ENCODE measurements at places on chromosomes 5 and 9. TPM values are rescaled to one million over a fixed set of nuclear protein-coding genes. Genes with fewer than 3 reads are reported as not detected.

DNA sequence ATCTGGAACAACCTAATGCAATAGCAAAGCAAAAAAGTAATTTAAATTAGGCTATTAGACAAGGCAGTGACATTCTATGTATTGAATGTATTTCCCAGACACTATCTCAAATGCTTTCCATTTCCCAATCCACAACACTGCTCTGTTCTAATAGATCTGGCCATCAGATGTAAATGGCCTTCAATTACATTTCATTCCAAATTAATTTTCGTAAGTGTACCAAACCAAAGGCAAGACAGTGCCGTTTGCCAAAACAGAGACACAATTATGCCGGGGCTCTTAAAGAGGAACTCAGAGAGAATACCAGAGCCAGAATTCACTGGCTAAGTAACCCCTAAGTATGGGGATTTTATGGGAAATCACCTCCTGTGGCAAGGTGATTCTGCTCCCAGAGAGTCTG is 63.1 kb downstream of the GNAQ start:
- DNase-seq = no peak

DNA sequence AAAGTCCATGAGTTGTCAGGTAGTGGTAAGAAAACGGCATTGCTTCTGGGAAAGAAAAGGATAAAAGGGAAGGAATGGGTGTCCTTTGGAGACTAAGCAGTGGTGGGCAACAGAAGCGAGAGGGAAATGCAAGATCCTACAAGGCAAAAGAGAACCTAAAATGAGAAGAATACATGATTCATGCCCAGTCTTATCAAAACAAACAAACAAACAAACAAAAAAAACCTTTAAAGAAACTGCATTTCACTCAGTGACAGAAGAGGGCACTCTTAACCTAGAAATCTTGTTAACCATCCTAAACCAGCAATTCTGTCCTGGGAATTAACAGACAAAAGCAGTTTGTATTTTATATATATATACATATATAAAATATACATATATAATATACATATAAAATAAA is 88.5 kb downstream of the SUSD1 start:
- DNase-seq = no peak

Gene PCDHGA6
- total RNA-seq = 0.47 TPM

Gene CLK4
- 58.0 TPM for total RNA-seq

GRCh38 chr5:143826951-143827444 is 15.0 kb downstream of the HMHB1 start:
- no peak for DNase-seq

DNA sequence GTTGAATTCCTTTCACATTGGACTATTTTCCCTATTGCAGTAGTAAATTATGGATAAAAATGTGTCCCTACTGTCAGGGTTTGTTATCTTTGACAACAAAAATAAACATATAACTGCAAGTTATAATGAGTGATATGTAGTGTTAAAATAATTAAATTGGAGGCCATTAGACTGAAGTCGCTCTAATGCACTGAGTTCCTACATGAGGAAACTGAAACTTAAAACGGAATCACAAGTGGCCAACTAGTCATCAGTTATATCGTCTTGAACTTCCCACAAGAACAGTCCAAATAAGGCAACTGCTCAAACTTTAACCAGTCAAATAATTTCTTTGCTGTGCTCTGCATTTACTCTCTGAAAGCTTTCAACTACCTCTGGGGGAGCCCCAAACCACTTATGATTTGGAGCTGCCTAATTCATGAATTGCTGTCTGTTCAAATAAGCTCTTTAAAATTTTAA is 2.1 kb upstream of the IFT74 start:
- DNase-seq = no peak

Gene RMRP
- 22,838 TPM for total RNA-seq

DNA sequence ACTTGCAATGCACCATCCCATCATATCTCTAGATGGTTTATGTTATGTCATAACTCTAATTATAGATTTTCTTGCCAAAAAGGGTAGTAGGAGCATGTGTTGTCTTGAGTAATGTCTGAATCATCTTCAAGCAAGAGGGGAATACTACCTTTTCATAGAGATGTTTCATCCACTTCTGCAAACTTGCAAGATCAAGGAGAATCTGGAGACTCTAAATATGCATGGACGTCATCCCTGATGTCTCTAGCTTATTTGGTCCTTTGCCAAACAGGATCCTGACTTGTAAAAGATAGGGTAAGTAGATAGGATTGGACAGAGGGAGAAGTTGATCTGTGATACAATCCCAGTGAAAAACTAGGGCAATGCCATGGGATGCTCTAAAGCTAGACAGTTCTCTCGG is 246.5 kb downstream of the DMRTA1 start:
- no peak for DNase-seq

- no peak for DNase-seq
Measured at GRCh38 chr5:59674763-59675162, 218.8 kb downstream of the PDE4D start.

GRCh38 chr9:116555119-116555518 is 132.0 kb upstream of the TRIM32 start:
- DNase-seq = no peak

- no peak for DNase-seq
Measured at GRCh38 chr5:173236531-173237142, 1.6 kb upstream of the NKX2-5 start.

- DNase-seq = no peak
Measured at GRCh38 chr5:2697446-2698200, 53.9 kb downstream of the IRX2 start.

Gene LCN1
- 0.19 TPM for total RNA-seq

GRCh38 chr5:1672396-1672795 is 127.2 kb downstream of the MRPL36 start:
- DNase-seq = no peak

Gene LCN15
- total RNA-seq = 0.05 TPM

GRCh38 chr9:90969021-90969675 is 167.5 kb downstream of the SYK start:
- DNase-seq = no peak

DNA sequence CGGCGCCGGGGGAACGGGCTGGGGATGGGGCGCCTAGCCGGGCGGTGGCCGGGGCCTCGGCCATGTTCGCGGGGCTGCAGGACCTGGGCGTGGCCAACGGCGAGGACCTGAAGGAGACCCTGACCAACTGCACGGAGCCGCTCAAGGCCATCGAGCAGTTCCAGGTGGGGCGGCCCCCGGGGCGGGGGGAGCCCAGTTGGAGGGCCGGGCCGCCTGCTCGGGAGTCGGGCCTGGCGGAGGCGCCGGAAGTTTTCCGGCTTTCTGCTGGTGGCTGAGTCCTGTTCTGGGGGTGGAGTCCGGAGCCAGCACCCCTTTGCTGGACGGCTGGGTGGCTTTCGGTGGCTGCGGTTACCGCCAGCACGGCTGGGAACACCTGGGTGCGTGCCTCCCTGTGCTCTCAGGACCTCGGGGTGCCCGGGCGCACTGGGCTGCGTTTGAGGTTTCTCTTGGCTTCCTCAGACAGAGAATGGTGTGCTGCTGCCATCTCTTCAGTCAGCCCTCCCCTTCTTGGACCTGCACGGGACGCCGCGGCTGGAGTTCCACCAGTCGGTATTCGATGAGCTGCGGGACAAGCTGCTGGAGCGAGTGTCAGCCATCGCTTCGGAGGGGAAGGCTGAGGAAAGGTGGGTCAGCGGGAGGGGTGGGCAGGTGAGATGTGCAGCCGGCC is 454 bp downstream of the NELFB start:
- DNase-seq = no peak

Gene ZNF366
- 3.8 TPM for total RNA-seq

DNA sequence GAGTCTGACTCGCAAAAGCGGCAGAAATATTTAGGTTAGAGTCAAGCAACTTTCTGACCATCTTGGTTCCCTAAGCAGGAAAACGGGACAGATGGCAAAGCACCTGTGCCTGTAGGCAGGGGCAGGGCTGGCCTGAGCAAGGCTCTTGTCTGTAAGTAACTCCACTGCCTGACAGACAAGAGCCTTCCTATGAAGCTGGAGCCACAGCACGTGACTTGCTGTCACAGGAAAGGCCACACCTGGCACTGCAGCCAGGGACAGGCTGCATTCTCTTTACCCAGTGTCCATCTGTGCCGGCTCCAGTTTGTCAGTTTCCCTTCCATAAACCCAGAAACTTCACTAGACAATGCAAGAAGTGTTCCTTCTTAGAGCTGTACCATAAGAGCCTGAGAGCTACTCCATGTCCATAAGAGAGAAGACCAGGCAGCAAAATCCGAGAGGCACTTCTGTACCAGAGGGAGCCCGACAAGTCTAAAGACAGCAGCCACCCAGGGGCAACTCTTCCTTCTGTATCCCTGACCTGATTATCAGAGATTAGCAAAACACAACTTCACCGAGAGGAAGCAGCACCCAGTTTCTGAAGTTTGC is 78.1 kb downstream of the GPR21 start:
- DNase-seq = no peak

DNA sequence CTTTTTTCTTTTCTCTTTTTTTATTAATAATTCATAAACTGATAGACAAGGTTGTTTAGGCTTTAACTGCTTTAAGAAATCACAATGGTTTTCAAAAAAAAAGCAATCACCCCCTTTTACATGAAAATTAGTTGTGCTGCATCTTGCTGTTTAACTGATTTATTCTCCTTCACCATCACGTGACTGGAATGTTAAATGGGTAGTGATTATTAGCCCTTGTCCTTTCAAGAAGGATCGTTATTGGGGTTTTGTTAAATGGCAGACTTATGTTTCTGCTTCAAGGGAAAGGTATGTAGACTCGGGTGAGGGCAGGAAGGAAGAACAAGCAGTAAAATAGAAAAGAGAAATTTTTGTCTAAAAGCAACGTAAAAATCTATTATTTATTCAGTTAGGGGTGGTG is 175.6 kb upstream of the TLE4 start:
- DNase-seq = no peak

GRCh38 chr9:16236882-16237281 is 633.6 kb downstream of the BNC2 start:
- DNase-seq = no peak

Gene ARHGEF37
- 1.1 TPM for total RNA-seq

GRCh38 chr9:35729101-35729500 is 2.9 kb downstream of the TLN1 start:
- no peak for DNase-seq

- DNase-seq = no peak
Measured at GRCh38 chr9:130297371-130297770, 31.8 kb downstream of the HMCN2 start.

DNA sequence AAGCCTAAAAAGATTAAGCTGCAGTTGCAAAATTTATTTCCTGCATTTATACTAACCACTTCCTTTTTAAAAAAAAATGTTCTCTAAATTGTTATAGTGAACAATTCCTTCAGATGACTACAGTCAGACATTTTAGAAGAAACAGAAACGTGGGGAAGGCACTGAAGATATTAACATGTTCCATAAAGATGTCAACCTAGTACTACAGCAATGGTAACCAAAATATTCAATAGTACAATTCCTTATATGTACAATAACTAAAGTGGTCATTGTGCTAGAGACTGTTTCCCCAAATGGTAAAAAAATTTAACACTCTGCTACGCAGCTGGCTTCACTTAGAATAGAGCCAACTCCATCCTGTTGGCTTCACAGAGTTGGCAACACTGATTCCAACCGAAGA is 97.7 kb downstream of the FNBP1 start:
- no peak for DNase-seq

GRCh38 chr5:172534229-172535107 is 80.1 kb upstream of the SH3PXD2B start:
- no peak for DNase-seq

Gene GMCL2
- under 0.01 TPM for total RNA-seq

DNA sequence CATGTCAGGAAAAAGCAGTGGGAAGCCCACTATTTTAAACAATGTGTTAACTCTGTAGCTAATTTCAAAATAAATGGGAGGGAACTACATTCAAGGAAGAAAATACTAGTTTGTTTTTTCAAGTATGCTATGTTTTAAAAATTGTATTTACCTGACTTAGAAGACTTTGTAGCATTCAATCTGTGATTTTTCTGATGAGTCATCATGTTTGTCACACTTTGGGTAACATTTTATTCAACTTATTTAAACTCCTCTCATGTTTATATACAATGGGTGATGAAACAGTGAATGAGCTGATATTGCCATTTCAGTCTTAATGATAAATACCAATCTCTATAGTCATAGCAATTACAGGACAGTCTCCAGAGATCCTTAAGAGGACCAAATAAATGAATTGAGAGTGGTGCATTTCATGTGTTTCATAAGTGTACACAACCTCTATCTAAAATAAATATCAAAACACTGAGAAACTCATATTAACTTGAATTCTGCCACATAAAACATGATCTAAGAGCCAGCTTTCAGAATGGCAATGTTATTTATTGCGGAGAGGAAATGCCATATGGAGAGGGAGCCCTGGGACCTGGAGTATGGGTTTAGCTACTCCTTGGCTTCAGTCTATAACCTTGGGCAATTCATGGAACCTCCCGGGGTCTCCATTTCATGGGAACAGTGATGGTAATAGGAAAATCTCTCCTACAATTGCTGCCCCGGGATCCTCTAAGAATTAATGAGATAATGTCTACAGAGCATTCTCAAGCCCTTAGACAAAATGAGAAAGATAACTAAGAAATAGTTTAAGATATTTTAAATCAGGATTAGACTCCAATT is 913.9 kb downstream of the TLE4 start:
- DNase-seq = no peak

DNA sequence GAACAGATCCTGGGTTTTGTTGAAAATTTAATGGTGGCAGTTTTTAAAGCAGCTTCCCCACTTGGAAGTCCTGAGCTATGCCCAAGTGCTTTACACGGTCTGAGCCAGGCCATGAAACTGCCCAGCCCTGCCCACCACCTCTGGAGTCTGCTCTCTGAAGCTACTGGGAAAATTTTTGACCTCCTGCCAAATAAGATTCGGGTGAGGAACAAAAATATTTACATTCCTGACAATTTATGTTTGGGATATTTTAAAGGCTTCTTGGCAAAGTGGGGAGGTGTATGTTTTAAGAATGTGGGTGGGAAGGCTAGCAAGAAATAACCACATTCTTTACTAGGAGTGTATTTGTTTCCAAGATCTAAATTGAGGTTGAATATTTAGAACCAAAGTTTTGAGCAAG is 50.0 kb downstream of the HACD4 start:
- no peak for DNase-seq

Gene RMND5B
- 24.7 TPM for total RNA-seq

Gene NACC2
- total RNA-seq = 1.5 TPM

Gene FOXD4L3
- total RNA-seq = 0.94 TPM

Gene KIAA0825
- total RNA-seq = 3.1 TPM

- DNase-seq = no peak
Measured at GRCh38 chr9:69253057-69253456, 72.0 kb upstream of the ENTREP1 start.

Gene SPAG8
- total RNA-seq = 3.1 TPM
